ENCODE measurements at places on chromosomes 5 and 9.

DNA sequence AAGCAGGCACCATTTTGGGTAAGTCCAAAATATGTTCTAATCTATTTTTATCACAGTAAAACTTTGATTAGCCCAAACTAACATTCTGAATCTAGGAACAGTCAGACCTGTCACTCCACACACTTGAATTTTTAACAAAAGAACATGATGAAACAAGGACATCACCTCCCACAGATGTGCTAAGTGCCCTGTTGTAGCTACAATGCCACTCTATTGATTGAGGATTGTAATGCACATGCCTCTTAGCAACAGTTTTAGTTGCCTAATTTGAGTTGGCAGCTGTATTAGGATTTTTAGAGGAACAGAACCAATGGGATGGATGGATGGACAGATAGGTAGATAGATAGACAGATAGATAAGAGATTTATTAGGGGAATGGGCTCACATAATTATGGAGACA, 20.3 kb upstream of the RNF20 start:
- H3K27ac ChIP-seq, result no peak overlapping the region
- H3K4me1 ChIP-seq, result no peaks in the 10 kb centered on the region
- no peaks in the 10 kb centered on the region for H3K27me3 ChIP-seq
- no peaks in the 10 kb centered on the region for H3K36me3 ChIP-seq
- DNase-seq, result no peak

GRCh38 chr5:158648631-158649030, 451.1 kb downstream of the EBF1 start:
- H3K27me3 ChIP-seq, result no peaks in the 10 kb centered on the region
- H3K27ac ChIP-seq, result no peak overlapping the region
- no peaks in the 10 kb centered on the region for H3K36me3 ChIP-seq
- H3K4me3 ChIP-seq, result no peak overlapping the region

- DNase-seq, result no peak
- no peak overlapping the region for H3K27ac ChIP-seq
- no peak overlapping the region for H3K4me3 ChIP-seq
- peaks cover 4% of the 10 kb centered on the region for H3K4me1 ChIP-seq
- no peaks in the 10 kb centered on the region for H3K36me3 ChIP-seq
- peaks cover 100% of the 10 kb centered on the region for H3K27me3 ChIP-seq
Observed at GRCh38 chr5:77635917-77636640, 2.4 kb downstream of the OTP start.

DNA sequence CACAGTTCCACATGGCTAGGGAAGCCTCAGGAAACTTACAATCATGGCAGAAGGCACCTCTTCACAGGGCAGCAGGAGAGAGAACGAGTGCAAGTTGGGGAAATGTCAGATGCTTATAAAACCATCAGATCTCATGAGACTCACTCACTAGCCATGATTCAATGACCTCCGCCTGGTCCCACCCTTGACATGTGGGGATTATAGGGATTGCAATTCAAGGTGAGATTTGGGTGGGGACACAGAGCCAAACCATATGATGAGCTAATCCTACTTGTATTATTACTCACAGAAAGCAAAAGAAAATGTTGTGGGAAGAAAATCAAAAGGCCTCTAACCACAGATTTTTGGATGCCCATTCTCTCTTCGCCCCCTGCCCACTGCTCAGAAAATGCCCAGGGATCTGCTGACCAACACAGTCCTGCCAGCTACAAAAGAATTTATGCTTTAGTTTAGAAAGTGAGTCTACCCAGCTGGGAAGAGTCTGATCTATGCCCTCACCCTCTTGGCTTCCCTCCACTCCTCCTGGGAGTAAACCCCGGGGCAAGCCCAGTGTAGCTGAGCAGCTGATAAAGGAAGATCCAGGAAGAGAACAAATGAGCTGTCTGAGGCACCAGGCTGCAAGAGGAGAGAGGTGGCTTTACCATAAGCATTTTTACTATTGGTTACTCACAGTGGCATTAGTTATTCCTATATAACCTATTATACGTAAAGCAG, 53.1 kb downstream of the RNF130 start:
- H3K4me3 ChIP-seq, result no peak overlapping the region
- no peaks in the 10 kb centered on the region for H3K4me1 ChIP-seq
- no peak for DNase-seq
- H3K27me3 ChIP-seq, result no peaks in the 10 kb centered on the region
- no peaks in the 10 kb centered on the region for H3K36me3 ChIP-seq
- no peak overlapping the region for H3K27ac ChIP-seq
